Activated CD4-positive, CD25-positive, alpha-beta regulatory T cell (primary cell): ENCODE measurements at places on chromosomes 6 and 20.

DNA sequence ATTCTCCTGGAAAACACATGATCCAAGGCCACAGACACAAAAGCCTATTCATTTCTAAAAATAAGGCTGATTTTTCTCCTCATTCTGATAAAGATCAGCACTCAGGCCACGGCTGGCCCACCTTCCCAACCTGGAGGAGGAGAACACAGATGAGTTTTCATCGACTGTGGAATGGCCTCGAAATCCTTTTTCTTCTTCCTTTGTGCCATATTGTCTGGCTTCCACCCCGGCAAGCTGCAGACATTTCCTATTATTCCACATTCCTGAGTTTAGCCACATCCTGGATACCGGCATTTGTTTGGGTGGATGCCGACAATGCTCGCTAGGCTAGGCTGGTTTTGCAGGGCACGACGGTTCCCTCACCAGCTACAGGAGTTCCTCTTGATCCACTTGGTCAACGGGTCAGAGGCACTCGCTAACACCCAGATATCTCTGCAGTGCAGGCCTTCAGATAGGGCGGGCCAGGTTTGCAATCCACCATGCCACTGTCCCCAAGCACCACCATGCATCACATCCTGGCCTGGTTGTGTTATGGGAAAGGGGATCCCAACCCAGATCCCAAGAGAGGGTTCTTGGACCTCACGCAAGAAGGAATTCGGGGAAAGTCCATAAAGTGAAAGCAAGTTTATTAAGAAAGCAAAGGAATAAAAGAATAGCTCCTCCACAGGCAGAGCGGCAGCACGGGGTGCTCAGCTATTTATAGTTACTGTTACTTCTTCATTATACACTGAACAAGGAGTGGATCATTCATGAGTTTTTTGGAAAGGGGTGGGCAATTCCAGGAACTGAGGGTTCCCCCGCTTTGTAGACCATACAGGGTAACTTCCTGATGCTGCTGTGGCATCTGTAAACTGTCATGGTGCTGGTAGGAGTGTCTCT lies 4.2 kb upstream of the CTSZ start:
- DNase-seq = no peak

DNA sequence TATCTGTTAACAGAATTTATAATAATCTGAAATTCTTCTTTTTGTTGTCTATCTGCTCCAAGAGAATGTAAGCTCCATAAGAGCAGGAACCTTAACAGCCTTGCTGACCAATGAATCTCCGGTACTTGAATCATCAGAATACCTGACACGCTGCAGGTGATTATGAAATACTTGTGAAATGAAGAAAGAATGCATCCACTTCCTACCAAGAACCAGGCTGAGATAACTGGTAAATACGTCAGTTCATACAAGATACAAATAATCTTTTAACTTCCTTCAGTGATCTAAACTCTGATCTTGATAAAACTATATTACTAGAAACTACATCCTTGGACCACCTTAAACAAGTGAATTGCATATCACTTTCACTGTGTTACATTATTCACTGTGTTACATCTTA lies 116.2 kb downstream of the MAP3K5 start:
- no peak for DNase-seq

DNA sequence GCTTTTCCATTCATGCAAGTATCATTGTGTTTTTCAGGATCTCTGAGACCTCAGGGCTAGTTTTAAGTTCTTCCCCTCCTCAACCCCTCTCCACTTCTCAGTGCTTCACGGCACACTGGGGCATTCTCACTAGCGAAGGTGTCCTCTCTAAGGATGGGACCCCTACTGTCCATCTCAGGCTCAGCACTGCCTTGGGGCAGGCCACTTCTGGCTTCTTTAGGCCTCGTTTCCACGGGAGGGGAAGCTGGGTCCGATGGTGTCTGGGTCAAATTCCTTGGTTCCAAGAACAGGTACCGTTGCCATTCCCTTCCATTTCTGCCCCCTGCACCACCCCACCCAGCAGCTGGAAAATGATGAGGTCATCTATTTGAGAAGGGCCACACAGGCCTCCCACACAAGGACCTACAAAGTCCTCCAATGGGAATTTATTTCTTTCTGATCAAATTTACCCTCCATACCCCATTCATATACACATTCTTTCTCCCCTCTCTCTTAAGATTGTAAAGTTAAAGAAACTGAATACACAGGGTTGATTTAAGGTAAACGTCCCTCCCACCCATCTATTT lies 17.2 kb downstream of the GNAS start:
- DNase-seq = no peak

- no peak for DNase-seq
Measured at GRCh38 chr6:84652356-84653026, 111.9 kb downstream of the TBX18 start.

DNA sequence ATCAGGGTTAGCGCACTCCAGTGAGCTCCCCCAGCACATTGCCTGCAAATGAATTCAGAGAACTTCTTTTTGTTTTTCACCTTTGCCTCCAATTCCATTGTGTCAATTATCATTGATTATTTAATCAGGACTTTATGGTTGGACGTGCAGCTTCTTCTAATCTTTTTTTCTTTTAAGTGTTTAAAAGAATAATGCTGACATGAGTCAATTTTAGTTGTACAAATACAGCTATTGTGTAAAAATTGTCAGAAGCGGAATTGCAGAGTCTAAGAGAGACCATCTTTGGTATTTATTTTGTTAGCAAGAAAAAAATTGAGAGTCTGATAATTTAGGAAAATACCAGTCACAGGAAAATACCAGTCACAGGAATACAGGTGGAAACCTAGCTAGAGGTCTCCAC lies 5.5 kb downstream of the ABT1 start:
- no peak for DNase-seq

DNA sequence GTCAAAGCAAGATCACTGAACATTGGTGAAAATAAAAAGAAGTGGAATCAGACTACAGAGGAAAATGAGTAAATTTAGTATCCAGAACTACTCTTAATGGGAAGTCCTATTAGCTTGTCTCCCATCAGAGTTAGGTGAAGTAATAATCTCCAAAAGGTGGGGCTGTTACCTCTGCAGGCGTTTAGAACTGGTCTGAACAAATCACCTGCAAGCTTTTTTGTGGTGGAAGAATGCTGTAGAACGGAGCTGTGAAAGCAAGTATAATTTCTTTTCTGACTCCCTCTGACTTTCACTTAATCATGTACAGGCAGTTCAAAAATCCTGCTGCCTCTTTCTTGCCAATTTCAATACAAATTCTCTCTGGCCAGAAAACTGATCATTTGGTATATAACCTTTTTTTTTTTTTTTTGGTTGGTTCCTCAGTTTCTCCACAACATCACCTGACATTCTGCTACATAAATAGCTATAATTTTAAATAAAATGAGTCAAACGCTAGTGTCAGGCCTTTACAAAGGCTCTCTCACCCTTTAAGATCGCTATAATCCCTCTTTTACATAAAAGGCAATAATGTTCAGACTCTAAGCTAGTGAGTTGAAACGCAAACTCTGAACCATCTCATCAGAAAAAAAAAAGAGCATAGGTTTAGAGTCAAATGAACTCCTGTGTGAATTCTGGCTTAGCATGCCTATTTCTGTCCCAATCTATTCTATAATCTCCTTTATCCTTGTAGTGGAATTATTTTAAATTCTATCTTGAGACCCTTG lies 38.8 kb downstream of the CITED2 start:
- no peak for DNase-seq

GRCh38 chr20:10344953-10345352 lies 89.1 kb downstream of the MKKS start:
- DNase-seq = no peak

DNA sequence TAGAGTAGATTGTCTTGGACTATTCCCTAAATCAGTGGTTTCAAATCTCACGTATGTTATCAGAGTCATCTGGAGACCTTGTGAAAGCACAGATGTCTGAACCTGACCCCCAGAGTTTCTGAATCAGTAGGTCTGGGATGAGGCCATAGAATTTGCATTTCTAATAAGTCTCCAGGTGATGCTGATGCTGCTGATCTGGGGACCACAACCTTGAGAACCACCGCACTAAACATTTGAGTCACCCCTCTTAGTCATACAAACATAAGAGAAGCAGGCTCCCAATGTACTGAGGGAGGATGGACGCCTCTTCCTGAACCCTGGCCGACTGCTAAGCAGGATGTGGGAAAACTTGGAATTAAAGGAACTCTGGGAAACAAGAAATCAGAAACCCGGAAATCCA lies 187.8 kb upstream of the PRDM1 start:
- DNase-seq = no peak

GRCh38 chr6:46305833-46306232 lies 135.1 kb upstream of the ENPP5 start:
- DNase-seq = no peak

GRCh38 chr6:94270091-94270948 lies 851.0 kb upstream of the EPHA7 start:
- no peak for DNase-seq

- no peak for DNase-seq
Measured at GRCh38 chr20:31662372-31662854, 24.7 kb downstream of the COX4I2 start.

DNA sequence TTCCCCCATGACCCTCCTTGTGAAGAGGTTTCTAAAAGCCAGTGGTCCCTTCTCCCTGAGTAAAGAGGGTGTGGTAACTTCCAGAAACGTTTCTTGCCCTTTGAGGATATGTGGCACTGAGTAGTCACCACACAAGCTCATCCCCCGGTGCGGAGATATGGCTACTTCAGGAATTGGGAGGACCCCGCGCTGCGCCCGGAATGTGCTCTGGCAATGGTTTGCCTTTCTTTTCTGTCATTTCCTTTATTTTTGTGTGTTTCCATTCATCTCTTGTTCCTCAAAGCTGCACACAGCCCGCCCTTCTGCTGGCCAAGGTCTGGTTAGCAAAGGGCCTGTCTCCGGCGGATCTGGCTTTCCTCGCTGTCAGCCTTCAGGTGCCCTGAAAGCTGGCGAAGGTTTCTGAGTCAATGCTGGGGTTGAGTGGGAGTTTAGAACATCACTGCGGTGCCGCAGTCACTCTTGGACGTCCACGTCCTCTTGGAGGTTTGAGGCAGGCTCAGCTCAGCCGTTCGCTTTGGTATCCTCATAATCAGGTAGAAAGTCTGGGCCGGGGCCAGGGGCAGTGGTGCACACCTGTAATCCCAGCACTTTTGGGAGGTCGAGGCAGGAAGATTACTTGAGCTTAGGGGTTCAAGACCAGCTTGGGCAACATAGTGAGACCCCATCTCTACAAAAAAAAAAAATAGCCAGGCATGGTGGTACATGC lies 67.2 kb downstream of the TCP11 start:
- no peak for DNase-seq

- no peak for DNase-seq
Measured at GRCh38 chr6:11392778-11393507, 144.6 kb upstream of the TMEM170B start.

DNA sequence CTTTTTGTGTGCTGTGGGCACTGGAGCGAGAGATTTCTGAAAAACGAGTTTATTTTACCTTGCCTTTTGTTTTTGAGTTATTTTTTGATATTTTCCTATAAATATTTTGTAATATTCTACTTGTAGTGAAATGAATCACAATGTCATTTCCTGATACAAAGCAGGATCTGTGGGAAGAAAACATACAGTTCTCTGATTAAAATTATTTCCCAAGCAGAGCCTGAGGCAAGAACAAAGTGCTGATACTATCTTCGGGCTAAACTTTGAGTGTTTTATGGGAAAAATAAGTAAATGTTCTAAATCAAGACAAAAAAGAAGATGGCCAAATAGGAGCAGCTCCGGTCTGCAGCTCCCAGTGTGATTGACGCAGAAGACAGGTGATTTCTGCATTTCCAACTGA lies 33.7 kb upstream of the ELOVL5 start:
- no peak for DNase-seq

- DNase-seq = no peak
Measured at GRCh38 chr6:142909686-142910085, 35.3 kb downstream of the HIVEP2 start.

DNA sequence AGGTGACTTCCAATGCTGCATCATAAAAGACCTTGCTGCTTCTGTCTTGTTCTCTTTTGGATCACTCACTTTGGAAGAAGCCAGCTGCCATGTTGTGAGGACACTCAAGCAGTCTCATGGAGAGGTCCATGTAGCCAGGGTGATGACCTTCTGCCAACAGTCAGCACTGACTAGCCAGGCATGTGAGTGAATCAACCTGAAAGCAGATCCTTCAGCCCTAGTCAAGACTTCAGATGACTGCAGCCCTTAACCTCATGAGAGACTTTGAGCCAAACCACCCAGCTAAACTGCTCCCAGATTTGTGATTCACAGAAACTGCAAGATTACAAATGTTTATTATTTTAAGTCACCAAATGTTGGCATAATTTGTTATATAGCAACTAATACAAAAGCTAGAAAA lies 86.0 kb upstream of the IYD start:
- no peak for DNase-seq

DNA sequence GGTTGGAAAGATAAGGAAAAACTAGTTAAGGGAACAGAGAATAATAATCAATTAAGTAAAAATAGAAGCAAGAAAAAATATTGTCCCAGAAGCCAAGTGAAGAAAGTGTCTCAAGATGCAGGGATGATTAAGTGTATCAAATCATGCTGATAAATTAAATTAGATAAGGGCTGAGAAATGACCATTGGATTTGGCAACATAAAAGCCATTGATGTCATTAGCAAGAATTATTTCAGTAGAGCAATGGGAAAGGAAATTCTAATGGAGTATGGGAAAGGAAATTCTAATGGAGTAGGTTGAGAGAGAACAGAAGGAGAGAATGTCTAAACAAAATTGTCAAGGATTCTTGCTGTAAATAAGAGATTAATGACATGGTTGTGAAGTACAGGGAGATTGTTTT lies 146.8 kb downstream of the TFAP2B start:
- DNase-seq = no peak

DNA sequence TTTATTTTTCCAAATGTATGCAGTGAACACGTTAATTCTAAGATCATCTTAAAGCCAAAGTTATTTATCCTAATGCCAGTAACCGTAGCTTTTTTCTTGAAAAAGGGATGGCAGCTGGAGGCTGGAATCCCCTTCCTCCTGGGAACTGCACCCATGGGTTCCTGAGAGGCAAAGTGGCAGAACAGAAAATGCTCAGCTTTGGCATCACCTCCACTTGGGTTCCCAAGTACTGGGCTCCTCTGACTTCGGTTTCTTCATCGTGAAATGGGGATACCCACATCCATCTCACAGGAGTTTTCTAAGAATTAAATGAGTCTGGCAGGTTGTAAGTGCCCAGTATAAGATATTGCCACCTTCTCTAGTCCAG lies 6.2 kb upstream of the DDX43 start:
- no peak for DNase-seq
